ENCODE measurements at places on chromosomes 1 and 21. TPM values are rescaled to one million over a fixed set of nuclear protein-coding genes. Genes with fewer than 3 reads are reported as not detected.

CAPN8 gene
- not detected for total RNA-seq

FMO3 gene
- total RNA-seq, result 0.16 TPM

TRIM45 gene
- 1.2 TPM for total RNA-seq

TCHHL1 gene
- not detected for total RNA-seq

PRDM15 gene
- total RNA-seq, result 7.3 TPM

ZNF687 gene
- 27.4 TPM for total RNA-seq

GJA5 gene
- total RNA-seq, result 9.4 TPM

OR2G3 gene
- not detected for total RNA-seq

SH2D5 gene
- 2.1 TPM for total RNA-seq

CFHR5 gene
- not detected for total RNA-seq

All from hair follicle dermal papilla cell (primary cell).